ENCODE measurements at places on chromosomes 13 and 19.

DNA sequence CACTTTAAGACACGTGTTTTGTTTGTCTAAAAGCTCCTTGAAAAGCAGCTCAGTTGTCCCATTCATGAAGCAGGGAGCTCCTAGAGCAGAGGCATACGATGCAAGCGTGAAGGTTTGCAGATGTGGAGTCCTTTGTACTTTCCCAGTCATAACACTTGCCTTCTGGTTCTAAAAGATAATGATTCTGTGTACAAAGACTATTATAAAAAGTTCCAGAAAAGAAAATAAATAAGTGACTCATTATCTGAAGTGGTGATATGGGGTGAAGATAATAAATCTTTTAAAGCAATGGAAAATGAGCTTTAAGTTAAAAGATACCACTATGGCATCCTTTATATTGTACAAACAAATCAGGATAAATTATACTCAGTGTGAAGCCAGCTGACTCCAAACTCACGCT is 569.9 kb downstream of the MYO16 start:
- no peaks in the 10 kb centered on the region for H3K36me3 ChIP-seq
- no peak for DNase-seq
- H3K27me3 ChIP-seq, result no peaks in the 10 kb centered on the region

GRCh38 chr19:24004166-24004565 is 82.8 kb upstream of the ZNF254 start:
- no peak overlapping the region for H3K4me3 ChIP-seq
- no peaks in the 10 kb centered on the region for H3K36me3 ChIP-seq
- H3K27me3 ChIP-seq, result no peaks in the 10 kb centered on the region
- H3K4me1 ChIP-seq, result no peaks in the 10 kb centered on the region
- no peak overlapping the region for H3K27ac ChIP-seq

DNA sequence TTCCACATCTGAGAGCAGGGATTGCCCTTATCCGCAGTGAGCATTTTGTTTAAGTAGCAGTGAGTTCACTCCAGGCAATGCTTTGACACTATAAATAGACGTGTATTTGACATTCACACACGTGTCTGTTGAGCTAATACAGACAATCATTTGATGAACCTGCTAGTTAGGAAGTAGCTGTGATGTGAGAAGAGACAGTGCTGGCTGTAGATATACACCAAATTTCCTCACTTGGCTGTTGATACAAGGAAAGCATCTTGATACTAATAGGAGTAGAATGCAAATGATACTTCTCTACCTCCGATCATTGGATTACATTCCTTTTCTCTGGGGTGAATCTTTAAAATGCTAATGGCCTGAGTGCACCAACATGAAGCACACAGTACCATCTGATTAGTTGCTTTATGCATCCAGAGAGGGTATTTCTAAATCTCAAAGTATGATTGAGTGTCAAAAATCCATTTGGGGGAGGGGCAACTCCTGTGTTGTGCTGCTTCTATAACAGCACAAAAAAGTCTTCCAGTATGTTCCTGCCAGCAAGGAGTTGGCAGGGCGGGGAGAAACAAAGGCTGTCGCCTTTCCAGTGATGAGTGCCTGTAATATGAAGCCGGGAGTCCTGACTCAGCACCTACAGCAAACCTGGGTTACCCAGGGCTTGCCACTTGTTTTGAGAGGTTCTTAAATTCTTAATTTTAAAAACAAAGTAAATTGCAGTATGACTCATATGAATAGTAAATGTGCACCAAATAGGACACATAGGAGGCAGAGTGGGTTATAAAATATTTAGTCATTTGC is 7.0 kb downstream of the CUL4A start:
- peak overlapping the region; percentile 77 for H3K27ac ChIP-seq
- H3K4me1 ChIP-seq, result peaks cover 80% of the 10 kb centered on the region
- DNase-seq, result peak; percentile 81
- peak overlapping the region; percentile 33 for H3K4me3 ChIP-seq

DNA sequence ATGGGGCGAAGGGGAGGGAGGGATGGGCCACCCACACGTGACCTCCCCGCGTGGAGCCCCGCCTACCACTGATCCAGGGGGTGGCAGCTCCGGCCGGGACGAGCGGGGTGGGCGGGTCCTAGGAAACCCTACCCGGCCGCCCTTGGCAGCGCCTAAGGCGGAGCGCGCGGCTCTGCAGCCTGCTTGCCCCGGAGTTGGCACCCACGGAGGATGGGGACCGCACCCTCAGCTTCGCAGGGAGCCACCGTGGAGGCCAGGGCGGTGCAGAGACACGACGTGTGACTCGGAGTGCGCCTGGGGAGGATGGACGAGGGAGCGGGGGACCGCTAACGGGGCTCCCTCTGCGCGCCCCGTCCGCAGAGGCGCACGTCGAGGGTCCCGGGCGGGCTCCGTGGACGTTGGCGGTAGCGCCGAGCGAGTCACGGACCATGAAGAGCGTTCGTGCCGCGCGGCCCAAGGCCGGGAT is at the start of gene RGS9BP:
Gene RGS9BP, plus strand, starts transcription at position 129 of the 466 bp plus-strand sequence. CDS start 416 bp downstream, outside the sequence.
- peak within 1 kb of the TSS; percentile 99 for H3K4me3 ChIP-seq
- DNase-seq, result peak; percentile 89
- H3K4me1 ChIP-seq, result peaks cover 27% of the 10 kb centered on the region
- H3K36me3 ChIP-seq, result no peaks in the 10 kb centered on the region
- peaks cover 3% of the 10 kb centered on the region for H3K27me3 ChIP-seq
- peak within 1 kb of the TSS; percentile 96 for H3K27ac ChIP-seq

DNA sequence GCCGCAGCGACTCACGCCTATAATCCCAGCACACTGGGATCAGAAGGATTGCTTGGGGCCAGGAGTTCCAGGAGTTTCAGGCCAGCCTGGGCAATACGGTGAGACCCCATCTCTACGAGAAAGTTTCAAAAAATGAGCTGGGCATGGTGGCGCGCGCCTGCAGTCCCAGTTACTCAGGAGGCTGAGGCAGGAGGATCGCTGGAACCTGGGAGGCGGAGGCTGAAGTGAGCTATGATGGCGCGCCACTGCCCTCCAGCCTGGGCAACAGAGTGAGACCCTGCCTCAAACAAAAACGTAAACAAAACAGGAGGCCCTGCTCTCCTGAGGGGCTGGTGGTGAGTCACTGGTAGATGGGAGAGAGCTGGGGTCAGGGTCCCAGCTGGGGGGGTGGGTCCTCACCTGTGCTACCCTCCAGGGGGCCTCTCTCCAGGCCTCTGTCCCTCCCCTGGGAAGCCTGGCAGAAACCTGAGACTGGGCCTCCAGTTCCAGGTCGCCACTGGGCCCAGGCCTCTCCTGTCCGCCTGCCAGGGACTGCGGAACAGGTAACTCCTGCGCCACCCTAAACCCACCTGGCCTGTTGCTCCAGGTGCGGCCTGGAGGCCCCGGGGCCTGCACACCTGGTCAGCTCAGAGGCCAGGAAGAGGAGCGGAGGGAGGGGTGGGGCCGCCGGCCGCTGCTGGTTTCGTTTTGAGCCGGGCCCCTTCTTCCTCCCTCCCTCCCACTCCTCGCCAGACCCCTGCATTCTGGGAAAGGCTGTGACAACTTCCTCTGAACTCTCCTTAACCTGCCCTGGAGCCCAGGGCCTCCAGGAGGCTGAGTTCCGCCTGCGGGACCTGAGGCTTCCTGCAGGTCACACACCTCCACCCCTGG is 17.2 kb upstream of the ZBTB7A start:
- DNase-seq, result peak; percentile 56
- peak overlapping the region; percentile 38 for H3K4me3 ChIP-seq
- H3K4me1 ChIP-seq, result no peaks in the 10 kb centered on the region
- no peaks in the 10 kb centered on the region for H3K27me3 ChIP-seq

DNA sequence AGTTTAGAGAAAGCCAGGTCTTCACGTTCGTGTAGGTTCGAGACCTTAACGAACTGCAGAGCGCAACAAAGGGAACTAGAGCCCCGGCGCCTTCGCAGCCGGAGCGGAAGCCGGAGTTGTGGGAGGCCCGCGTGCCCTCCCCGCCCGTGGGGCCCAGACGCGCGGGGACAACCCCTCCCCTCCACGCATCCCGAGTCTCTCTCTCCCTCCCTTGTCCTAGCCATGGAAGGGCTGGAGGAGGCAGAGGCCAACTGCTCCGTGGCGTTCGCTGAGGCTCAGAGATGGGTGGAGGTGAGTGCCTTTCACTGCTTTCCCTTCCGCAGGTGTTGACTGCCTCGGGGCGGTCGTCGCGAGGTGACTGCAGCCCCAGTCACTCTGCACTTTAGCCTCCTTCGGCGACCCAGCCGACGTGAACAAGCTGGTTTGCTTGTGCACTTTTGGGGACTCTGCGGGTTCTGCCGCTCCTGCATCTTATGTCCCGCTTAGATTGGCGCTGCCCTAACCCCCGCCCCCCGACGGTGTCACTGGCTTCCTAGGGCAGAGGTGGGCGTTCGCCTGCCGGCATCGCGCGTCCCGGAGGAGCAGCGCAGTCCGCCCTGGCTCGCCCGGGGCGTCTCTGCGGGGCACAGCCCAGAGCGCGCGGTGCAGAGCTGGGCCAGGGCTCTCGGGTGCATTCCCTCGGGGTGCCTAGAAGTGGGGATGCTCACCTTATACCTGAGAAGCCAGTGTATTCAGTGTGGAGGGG is 478 bp downstream of the LMO7 start:
- peak overlapping the region; percentile 70 for H3K4me3 ChIP-seq
- peak; percentile 25 for DNase-seq
- H3K36me3 ChIP-seq, result no peaks in the 10 kb centered on the region
- H3K27me3 ChIP-seq, result no peaks in the 10 kb centered on the region
- no peak overlapping the region for H3K27ac ChIP-seq

GRCh38 chr13:96898646-96899254 is 95.5 kb downstream of the OXGR1 start:
- H3K27ac ChIP-seq, result no peak overlapping the region
- H3K4me3 ChIP-seq, result no peak overlapping the region
- no peak for DNase-seq
- no peaks in the 10 kb centered on the region for H3K27me3 ChIP-seq
- H3K4me1 ChIP-seq, result no peaks in the 10 kb centered on the region
- no peaks in the 10 kb centered on the region for H3K36me3 ChIP-seq

GRCh38 chr19:30778061-30778460 is 405.9 kb downstream of the ZNF536 start:
- no peak overlapping the region for H3K27ac ChIP-seq
- H3K4me3 ChIP-seq, result no peak overlapping the region
- no peaks in the 10 kb centered on the region for H3K4me1 ChIP-seq
- DNase-seq, result no peak
- H3K27me3 ChIP-seq, result peaks cover 3% of the 10 kb centered on the region

DNA sequence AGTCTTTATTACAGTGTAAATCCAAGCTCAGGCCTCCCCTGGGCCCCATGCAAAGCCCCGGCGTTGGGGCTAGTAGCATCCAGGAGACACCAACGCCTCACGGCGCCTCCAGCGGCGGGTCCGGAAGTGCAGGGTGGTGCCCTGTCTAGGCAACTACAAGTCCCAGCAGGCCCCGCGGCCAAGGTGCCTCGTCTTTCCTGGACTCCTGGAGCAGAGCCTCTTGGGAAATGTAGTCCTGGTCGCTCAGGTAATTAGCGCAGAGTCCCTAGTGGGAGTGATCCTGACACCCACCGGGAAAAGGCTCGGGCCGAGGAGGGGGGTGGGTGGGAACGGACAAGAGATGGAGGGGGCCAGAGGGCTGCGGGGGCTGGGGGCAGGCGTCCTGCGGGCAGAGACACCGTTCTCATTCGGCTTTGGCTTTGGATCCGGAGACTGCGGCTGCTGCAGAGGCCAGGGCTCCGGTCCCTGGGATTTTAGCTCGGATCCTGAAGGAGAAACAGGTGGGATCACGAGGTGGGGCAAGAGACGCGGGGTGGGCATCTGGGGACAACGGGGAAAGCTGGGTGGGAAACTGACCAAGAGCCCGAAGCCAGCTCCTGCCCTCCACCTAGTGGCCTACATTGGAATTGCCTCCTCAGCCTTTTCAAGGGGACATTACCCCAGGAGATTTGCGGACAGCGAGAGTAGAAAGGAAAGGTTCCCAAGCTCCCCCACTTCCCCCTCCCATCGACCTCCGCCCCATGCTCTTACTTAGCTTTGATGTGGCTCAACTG is 11.4 kb downstream of the RTN2 start:
- peak overlapping the region; percentile 77 for H3K27ac ChIP-seq
- peak overlapping the region; percentile 73 for H3K4me3 ChIP-seq
- H3K36me3 ChIP-seq, result peaks cover 30% of the 10 kb centered on the region
- peak; percentile 98 for DNase-seq
- no peaks in the 10 kb centered on the region for H3K4me1 ChIP-seq
- H3K27me3 ChIP-seq, result no peaks in the 10 kb centered on the region

DNA sequence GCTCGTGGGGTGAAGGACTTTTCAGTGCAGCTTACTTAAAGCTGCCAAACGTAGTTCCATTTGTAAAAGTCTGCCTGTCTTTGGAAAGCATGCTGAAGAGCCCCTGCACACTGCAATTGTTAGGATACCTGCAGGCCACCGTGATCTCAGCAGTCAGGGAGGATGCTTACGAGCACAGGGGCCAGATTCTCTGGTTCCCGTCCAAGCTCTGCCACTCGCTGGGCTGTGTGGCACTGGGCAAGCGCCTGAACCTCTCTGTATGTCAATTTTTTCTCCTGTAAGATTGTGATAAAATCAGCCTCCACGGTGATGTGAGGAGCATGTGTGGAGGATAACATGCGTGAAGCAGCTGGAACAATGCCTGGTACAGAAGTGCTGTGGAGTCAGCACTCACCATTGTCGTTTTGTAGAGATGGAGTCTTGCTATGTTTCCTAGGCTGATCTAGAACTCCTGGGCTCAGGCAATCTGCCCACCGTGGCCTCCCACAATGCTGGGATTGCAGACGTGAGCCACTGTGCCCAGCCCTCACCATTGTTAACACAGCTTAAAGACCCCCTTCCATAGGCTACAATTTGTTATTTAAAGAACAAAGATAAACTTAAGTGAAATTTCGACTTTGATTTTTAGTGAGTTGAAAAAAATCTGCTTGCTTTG is 3.5 kb downstream of the ADPRHL1 start:
- H3K4me3 ChIP-seq, result peak overlapping the region; percentile 60
- peaks cover 9% of the 10 kb centered on the region for H3K36me3 ChIP-seq

Measured in psoas muscle (tissue), 8 donors.